ENCODE measurements at places on chromosomes 16 and 17.

DNA sequence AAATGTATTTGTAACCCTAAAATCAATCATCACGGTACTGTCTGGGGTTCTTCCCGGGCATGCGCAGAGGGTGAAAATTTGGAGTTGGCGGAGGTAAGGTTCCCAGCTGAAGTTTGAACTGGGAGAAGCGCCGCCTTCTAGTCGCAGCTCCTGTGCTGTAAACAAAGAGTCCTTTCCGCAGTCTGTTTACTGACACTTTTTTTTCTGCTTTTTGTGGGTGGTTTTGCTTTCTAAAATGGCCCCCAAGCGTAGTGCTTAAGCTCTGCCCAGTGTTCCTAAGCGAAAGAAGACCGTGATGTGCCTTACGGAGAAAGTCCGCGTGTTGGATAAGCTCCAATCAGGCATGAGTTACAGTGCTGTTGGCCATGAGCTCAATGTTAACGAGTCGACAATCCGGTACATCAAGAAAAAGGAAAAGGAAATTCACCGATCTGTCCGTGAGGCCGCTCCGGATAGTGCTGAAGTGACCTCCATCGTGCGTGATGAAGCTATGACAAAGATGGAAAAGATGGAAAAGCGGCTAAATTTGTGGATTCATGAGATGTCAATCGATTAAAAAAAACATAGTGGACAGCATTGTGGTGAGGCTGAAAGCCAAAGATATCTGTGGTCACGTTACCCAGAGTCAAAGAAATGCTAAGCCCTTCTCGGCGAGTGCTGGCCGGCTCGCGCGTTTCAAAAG lies 570 bp upstream of the CFDP1 start:
- DNase-seq: peak; percentile 81

DNA sequence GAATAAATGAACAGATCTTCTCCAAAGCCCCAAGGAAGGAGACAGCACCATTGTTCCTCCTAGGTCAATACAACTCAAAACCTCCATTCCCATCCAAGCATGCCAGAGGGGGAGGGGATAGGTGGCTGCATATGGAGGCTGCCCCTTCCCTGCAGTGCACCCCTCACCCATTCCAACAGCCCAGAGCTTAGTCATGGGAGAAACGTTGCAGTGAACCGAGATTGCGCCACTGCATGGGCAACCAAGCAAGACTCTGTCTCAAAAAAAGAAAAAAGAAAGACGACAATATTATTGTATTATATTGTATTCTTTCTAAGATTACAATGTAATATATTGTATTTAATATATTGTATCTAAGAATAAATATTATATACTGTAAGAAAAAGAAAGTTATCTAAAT lies 36.4 kb upstream of the CD300E start:
- DNase-seq: no peak

- DNase-seq: no peak
Observed at GRCh38 chr17:48989100-48989499, 8.1 kb upstream of the IGF2BP1 start.

DNA sequence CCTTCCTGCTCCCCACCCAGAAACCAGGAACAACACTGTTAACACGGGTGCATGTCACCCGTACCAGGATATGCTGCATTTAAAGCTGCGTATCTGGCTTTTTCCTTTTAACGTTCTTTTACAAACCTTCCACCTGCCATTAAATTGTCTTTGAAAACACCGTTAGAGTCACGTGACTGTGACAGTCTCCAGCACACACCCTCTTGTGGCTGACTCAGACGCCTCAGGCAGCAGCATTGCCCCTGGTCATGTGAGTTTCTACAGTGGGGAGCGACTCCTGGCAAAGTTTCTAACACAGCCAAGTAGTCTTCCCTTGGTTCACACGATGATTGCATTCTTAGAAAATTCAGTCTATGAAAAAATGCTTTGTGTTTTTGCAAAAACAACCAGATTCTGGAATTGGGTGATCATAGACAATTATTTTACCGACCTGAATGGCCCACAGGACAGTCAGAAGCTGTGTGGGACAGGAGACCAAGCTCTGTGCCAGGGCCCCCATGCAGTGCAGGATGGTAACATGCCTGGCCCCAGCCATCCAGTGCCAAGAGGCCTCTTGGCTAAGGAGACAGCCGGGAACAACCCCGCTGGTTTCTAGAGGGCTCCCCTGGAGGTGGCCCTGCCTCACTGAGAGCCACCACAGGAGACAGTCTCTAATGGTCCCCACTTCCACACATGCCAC lies 199.1 kb downstream of the KATNIP start:
- DNase-seq: peak; percentile 84

- no peak for DNase-seq
Observed at GRCh38 chr16:12336141-12336540, 359.6 kb downstream of the SNX29 start.

- DNase-seq: peak; percentile 83
Observed at GRCh38 chr16:4330277-4330874, 14.5 kb downstream of the GLIS2 start.

DNA sequence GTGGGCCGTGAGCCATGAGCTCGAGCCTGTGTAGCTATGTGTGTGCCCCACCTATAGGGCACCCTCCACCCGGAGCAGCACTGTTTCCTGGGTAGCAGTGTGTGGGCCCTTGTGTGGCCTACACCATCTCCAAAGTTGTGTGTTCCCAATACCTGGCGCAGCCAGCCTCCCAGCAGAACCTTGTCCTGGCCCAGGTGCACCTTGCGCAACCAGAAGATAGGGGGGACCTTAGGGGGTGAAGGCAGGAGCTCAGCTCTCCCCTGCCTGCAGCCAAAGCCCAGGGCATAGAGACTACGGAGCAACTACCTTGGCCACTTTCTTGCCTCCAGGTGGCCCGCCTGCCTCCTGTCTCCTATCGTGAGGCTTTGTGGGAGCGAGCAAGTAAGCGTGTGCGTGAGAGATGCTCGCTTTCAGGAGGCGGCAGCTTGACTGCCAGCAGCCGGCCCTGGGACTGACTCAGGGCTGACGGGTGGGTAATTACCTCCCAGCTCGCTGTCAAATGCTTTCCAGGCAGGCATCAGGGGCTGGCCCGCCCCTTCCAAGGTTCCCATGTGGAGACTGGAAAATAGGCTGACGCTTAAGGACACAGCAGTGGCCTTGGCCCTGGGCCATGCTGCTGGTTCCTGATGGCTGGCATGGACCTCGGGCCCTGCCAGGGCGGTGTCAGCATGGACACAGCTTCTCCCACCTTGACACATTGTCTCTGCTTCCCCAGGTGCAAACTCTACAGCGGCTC lies 19.0 kb downstream of the TRAF7 start:
- no peak for DNase-seq

DNA sequence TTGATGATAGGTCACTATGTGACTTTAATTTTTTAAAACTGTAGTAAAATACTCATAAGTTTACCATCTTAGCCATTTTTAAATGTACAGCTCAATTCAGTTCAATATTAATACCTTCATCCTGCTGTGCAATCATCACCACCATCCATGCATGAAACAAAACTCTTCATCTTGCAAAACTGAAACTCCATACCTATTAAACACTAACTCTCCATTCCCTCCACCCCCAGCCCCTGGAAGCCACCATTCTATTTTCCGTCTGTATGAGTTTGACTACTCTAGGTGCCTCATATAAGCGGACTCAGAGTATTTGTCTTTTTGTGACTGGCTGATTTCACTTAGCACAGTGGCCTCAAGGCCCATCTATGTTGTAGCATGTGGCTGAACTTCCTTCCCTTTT lies 9.4 kb upstream of the CNEP1R1 start:
- DNase-seq: no peak

DNA sequence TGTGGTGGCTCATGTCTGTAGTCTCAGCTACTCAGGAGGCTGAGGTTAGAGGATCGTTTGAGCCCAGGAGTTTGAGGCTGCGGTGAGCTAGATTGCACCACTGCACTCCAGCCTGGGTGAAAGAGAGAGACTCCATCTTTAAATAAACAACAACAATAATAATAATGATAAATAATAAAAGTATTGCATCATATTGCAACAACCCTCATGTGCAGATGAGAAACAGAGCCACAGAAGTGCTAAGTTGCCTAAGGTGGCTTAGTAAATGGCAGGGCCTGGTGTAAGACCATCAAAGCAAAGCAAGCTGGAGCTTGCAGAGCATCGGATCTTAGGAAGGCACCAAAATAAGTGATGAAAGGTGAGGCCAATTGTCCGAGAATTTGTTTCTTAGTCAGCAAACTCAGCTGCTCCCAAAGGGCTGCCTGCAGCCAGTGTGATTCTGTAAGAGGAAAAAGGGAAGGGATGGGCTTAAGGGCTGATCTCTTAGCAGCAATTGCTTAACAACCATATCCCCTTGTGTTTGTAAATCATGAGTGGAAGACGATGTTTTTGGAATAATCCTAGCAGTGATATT lies 45.3 kb upstream of the HS3ST3A1 start:
- DNase-seq: no peak

- no peak for DNase-seq
Observed at GRCh38 chr17:36089888-36090836, at the start of gene CCL3. TSS of gene CCL3 (minus strand) at chr17:36090143. CDS start at chr17:36090058, 85 bp downstream.

DNA sequence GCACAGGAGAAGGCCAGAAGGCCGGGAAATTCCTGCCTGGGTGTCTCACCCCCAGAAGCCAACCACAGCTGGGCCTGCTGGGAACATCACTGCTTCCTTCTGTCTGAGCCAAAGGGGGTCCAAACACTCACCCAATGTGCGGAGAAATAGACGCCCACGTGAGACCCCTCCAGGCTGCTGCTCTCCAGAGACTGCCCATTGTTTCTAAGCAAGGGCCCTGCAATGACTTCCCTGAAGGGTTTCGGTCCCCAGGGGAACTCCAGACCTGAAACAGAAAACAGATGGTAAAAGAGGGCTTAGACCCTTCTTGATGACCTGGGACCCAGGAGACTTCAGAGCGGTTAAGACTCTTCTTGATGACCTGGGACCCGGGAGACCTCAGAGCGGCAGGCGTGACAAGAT lies 41.3 kb downstream of the MRM3 start:
- no peak for DNase-seq

- DNase-seq: no peak
Observed at GRCh38 chr16:81696166-81696960, 82.7 kb upstream of the PLCG2 start.

- no peak for DNase-seq
Observed at GRCh38 chr16:11280616-11281522, at the start of gene PRM1. TSS of gene PRM1 (minus strand) at chr16:11281330. CDS start at chr16:11281238, 92 bp downstream.

DNA sequence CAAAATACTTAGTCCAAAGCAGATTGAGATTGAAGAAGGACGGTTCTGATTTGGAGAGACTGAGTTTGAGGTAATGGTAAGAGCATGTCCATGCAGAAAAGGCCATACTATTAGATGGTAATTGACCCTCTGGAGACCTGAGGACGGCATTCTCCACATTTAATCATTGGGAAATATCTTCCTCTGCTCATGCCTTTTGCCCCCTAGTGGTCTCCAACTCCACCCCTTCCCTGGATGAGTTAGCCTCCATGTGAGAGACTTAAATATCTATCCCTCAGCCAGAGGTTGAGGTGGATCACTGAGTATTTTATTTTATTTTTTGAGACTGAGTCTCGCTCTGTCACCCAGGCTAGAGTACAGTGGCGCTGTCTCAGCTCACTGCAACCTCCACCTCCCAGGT lies 10.4 kb upstream of the OR3A1 start:
- DNase-seq: no peak

DNA sequence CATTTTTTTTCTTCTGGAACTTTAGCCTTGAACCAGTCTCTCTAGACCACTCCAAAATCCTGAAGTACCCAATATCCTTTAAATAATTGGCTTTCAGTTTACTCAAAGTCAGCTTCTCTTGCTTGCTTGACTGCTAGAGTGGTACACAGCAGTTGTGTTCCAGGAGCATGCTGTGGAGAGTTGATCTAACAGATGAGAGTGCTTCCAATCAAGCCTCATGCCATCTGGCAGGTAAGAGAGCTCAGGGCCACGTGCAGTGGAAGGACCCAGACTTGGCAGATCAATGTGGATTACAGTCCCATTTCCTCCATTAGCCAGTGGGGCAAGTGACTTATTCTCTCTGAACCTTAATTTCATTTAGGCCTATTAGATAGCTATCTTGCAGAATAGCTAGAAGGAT lies 15.7 kb downstream of the CNEP1R1 start:
- no peak for DNase-seq

- DNase-seq: no peak
Observed at GRCh38 chr16:57126411-57126810, 34.0 kb downstream of the CPNE2 start.

DNA sequence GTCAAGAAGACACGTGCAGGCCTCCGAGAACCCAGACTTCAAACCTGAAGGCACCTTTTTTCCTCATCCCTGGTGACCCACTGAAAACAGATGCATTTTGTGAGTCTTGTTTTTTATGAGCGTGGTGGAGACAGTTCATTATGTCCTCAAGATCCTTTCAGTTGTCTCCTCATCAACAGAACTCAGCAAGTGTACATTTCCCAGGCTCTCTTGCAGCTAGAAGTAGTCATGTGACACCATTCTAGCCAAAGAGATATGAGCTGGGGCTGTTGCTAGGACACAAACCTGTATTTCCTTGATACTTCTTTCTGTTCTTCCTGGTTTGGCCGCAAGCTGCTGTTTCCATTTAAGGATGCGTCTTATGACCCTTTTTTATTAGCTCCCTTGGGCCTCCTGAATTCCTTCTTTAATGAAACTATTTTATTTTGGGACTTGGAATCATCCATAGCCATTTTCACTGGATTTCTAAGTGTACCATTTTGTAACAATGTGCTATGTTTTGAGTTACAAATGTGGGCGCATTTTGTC lies 135.7 kb upstream of the FOXF1 start:
- no peak for DNase-seq

DNA sequence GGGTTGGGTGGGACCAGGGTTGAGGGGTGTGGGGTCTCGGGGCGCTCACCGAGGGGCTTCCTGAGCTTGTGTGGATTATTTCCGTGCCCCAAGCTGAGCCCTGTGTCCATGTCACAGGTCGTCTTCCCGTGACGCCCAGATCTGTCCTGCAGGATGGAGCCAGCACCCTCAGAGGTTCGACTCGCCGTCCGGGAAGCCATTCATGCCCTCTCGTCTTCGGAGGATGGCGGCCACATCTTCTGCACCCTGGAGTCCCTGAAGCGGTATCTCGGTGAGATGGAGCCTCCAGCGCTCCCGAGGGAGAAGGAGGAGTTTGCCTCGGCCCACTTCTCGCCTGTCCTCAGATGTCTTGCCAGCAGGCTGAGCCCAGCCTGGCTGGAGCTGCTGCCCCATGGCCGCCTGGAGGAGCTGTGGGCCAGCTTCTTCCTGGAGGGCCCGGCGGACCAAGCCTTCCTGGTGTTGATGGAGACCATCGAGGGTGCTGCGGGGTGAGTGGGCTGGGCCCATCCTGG lies 1.0 kb downstream of the TELO2 start:
- peak; percentile 45 for DNase-seq

GRCh38 chr16:69435977-69436820 lies 11.8 kb downstream of the CYB5B start:
- no peak for DNase-seq

- DNase-seq: no peak
Observed at GRCh38 chr17:48890086-48890485, 2.5 kb upstream of the ATP5MC1 start.

All from HTR-8/SVneo (cell line).